ENCODE measurements at places on chromosomes 1 and 21. TPM values are rescaled to one million over a fixed set of nuclear protein-coding genes. Genes with fewer than 3 reads are reported as not detected.

GRCh38 chr1:217982331-217983050 is 302.6 kb upstream of the RRP15 start:
- DNase-seq, result no peak

DNA sequence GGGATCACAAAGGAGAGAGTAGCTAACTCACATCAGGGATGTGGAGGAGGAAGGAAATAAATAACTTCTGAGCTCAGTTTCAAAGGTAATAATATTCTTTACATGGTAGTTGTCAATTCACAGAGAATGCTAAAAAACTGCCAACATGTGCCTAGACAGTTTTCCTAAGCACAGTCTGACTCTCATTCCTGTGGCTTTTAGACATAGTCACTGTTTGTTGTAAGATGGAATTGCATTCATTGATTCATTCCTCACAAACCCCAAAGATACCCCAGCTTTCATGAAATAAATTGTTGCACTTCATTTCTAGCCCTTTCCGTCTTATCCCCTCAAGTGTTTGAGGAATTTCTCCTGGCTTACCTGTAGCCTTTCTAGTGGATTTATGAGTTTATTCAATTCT is 263.9 kb downstream of the NTNG1 start:
- no peak for DNase-seq

GRCh38 chr1:184943998-184944397 is 30.3 kb downstream of the NIBAN1 start:
- no peak for DNase-seq

DNA sequence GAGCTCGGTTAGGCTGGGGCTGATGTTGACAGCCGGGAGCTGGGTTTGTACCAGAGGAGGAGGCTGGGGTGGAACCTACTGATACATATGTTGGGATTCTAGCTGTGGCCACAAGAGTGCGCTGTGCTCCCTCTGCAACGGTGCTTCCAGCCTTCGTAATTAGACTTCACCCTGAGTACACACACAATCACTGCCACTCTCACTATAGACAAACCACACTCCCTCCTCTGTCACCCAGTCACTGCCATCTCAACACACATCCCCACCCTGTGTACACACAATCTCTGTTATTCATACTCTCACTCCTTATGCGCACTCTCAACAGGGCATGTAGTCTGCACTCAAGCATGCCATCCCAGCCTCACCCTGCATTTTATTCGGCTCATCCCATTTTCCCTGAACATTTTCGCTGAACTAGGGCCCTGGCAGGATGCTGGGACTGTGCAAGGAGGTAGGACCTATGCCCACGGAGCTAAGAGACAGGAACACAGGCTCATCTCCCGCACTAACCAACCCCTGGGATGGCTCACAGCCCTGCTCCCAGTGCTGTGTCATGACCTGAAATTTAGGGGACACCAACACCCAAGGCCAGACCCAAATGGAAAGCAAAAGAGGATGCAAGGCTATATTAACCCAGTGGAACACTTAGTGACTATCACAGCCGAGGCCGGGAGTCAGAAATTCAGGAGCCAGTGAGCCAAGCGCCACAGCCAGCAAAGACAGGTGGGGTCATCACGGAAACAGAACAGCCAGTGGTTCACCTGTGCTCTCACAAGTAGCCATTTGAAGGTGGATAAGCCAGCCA is 5.7 kb downstream of the GJB3 start:
- DNase-seq, result peak; percentile 68

- no peak for DNase-seq
Observed at GRCh38 chr1:15559189-15559810, 25.6 kb downstream of the AGMAT start.

DNA sequence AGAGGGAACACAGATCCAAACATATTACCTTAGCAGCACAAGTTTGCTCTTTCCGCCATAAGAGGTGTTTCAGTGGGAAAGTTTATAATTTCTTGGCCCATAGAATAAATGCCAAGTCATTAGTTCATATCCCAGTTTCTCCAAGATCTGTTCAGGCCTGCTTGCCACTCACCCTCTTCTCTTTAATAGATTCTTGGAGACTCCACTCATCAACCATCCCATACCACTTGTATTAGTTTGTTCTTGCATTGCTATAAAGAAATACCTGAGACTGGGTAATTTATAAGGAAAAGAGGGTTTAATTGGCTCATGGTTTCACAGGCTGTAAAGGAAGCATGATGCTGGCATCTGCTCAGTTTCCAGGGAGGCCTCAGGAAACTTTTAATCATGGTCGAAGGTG is 34.8 kb upstream of the MYSM1 start:
- no peak for DNase-seq

DNA sequence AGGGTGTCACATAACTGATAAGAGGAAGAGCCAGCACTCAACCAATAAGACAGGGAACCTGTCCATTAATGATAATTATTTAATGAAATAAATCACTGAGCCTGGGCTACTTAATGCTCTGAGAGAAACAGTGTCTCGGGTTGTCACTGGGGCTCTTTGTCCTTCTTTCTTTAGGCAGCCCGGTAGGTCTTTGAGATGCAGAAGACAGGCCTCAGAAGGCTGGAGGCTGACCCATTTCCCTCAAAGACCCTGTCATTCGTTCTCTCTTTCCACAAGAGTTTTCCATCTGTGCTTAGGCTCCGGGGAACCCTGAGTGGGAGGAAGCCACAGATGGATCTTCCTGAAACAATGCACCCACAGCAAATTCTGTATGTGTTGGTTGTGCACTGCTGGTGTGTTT is 68.2 kb downstream of the BRINP2 start:
- DNase-seq, result no peak

- DNase-seq, result no peak
Observed at GRCh38 chr1:234289538-234290305, 83.5 kb upstream of the COA6 start.

The TPTE gene
- total RNA-seq, result 2.9 TPM

The FCGR3B gene
- 5.5 TPM for total RNA-seq

The AVPR1B gene
- 0.72 TPM for total RNA-seq

The PALMD gene
- total RNA-seq, result 33.0 TPM

The WARS2 gene
- total RNA-seq, result 35.6 TPM

All from umbilical cord (tissue), 2 donors.